ENCODE measurements at places on chromosomes 7 and 10.

GRCh38 chr7:155108144-155108901 is 38.2 kb downstream of the HTR5A start:
- no peak for DNase-seq

DNA sequence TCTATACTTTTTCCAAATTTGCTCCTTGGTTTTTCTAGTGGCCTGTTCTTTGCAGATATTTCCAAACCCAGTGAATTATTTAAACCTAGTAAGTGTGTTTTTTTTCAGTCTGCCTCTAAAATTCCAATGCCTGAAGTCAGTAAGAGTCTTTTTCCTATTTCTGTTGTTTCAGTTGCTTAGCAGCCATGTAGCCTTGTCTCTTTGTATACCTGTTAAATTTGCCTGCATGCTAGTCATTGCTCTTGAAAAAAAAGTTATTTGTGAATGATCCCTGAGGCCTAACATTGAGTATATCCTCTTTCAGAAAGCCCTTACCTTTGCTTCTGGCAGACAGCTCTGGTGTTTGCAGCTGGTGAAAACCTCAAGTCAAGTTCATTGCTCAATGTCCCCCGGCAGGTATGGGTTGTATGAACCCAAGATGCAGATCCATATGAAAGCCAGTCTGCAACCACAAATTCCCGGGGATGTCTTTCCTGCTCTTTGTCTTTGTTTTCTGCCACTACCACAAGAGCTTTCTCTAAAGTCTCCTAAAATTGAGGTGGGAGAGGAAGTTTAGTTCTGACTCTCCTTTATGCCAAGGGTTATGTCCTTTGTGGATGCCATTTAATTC is 35.7 kb downstream of the CH25H start:
- no peak for DNase-seq

DNA sequence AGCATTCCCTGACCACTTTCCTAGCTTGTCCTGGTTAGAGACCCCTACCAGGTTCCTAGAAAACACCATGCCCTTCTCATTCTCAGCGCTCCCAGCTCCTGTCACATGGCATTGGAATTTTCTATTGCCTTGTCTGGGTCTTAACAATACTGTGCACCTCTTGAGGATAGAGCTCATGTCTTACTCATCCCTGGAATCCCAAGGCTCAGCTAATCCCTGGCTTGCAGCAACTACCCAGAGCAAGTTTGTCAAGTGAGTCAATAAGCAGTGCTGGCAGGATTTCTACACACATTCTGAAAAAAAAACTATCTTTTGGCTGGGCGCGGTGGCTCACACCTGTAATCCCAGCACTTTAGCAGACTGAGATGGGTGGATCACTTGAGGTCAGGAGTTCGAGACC is 11.7 kb upstream of the PRDX3 start:
- DNase-seq: no peak

- DNase-seq: no peak
Measured at GRCh38 chr7:133797818-133798520, 329.2 kb upstream of the LRGUK start.

DNA sequence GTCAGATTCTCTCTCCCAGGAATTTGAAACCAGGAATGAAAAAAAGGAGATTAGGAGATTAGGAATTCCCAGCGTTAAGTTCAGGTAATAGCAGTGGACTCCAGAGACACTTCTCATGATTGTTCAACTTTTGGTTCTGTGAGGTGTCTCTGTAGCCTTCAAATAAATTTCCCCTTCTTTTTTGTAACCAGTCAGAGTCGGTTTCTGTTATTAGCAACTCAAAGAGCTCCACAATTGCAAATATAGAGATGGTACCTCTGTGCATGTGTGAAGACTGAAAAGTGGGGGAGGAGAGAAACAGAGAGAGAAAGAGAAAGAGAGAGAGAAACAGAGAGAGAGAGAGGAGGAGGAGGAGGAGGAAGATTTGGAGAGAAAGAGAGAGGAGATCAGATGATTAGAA is 112.8 kb upstream of the STEAP1B start:
- no peak for DNase-seq

GRCh38 chr10:33306126-33306525 is 28.3 kb downstream of the NRP1 start:
- no peak for DNase-seq

- no peak for DNase-seq
Measured at GRCh38 chr7:117230276-117231046, 92.4 kb downstream of the WNT2 start.

GRCh38 chr10:66748217-66748616 is 177.6 kb upstream of the LRRTM3 start:
- no peak for DNase-seq

- DNase-seq: no peak
Measured at GRCh38 chr7:10888861-10889260, 84.8 kb upstream of the PHF14 start.

GRCh38 chr7:130201796-130202195 is 3.4 kb downstream of the TMEM209 start:
- DNase-seq: no peak

GRCh38 chr7:17056491-17057142 is 174.8 kb upstream of the AGR3 start:
- no peak for DNase-seq

GRCh38 chr7:121077165-121077630 is 88.7 kb downstream of the CPED1 start:
- no peak for DNase-seq

DNA sequence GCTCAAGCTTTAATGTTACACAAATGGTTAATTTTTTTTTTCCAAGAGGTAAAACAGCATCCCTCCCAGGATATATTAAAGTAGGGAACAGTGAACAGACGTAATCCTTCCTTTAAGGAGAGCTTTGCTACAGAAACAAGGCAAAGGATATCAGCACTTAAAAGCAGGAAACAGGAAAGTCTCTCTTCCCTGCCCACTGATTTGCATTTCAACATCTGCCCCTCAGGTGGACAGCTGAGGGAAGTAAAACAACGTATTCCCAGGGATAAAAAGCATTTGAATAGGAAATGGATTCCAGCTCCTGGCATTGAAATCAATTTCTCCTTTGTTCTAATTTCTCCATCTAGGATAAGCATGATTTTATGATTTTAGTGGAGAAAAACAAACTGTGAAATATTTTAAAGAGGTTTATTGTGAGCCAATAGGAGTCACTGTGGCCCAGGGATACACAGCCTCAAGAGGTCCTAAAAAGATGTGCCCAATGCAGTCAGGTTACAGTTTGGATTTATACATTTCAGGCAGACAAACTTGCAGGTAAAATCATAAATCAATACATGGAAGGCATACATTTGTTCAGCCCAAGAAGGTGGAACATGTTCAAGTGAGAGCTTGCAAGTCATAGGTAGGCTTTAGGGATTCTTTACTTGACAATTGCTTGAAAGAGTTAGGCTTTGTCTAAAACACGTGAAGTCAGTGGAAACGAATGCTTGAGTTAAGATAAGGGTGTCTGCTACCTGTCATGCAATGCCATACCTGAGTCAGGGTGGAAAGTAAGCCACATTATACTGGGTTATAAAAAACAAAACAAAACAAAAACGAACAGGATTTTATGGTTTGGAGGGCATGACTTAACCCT is 286.2 kb upstream of the VWC2 start:
- no peak for DNase-seq

GRCh38 chr7:17103170-17103569 is 195.3 kb upstream of the AHR start:
- DNase-seq: no peak

DNA sequence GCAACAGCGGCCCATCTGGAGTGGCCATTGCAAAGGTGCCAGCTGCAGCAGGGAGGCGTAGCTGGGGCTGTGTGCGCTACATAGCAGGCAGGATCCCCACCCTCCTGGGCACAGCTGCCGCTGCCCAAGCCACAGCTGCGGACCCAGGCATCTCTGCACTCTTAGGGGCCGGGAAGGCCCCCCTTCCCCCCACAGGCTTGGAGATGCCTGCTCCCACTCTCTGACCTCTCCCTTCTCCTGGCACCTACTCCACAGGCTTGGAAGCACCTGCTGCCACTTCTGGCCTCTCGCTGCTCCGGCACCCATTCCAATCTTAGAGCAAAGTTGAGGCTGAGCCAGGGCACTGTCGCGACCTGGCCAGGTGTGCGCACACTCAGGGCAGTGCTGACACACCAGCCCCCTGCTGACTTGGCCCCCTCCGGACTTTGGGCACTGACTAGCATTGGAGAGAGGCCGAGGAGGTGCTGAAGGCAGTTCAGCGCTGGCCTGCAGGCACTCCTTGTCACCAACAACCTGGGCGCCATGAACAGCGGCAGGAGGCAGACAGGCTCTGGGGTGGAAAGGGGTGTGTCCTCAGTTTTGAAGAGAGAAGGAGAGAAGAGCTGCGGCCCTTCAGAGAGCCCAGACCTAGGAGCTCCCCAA is 18.4 kb downstream of the RBM48 start:
- DNase-seq: no peak

DNA sequence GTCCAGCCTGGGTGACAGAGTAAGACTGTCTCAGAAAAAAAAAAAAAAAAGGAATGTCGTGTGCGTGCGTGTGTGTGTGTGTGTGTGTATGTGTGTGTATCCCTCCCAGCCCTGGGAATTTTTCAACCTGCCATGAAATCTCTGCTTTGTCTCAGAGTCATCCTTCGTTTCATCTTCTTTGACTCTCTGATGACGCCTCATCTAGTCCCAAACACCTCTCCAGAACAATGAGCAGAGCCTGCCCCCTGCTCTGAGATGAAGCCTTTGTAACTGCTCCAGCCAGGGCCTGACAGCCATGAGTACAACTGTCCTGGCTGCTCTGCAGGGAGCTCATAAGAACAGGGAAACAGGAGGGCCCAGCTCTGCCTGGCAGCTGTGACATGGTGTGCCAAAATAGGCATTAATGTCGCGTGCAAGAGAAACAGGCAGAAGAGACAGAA is 149.5 kb downstream of the FAM107B start:
- DNase-seq: no peak

DNA sequence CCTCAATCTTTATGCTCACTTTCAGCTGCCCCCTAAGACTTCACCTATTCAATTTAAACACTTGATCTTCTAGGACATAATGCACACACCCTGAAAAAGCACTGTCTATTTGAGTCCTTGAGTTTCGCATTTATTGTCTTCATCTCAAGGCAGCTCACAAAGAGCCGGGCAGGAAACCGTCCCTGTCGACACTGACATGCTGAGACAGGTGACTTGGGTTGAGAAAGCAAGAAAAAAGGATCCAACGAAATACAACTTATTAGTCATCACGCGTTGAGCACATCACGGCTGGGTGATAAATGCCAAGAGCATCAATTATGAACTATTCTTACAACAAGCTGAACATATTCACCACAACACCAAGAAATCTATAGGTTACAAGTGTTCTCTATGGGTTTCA is 91.1 kb downstream of the CALN1 start:
- DNase-seq: no peak

DNA sequence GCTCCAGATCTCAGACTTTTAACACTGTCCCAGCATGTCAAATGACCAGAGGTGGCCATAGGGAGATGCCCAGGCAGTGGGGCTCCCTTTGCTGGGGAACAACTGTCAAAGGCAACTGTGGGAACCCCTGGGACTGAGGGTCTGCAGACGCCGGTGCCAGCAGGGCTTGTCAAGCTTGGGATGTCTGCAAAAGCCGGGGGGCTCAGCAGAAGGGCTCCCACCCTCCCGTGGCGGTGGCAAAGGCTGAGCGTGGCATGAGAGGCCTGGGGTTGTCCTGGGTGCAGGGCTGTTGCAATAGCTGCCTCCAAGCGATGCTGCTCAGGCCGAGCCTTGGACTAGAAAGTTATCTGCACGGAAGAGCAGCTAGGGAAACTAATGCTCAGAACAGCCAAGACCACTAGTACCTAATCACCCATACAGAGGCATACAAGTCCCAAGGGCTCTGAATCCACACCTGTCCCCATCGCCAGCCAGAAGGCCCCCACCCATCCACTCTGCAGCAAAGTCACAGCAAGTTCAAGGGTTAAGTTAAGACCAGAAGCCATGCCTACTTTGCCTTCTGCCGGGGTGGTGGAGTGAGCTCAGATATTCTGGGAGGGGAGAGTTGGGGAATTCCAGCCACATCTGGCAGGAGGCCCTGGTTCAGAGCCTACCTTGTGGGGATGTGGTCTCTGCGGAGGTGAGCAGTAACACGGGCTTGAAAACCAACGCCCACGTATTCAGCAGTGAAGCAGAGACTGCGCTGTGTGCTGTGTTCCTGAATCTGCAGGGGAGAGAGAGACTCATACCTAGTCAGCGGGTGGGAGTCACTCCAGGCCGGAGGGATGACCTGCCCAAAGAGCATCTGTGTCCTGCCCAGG is 4.6 kb downstream of the SH2B2 start:
- DNase-seq: no peak
